ENCODE measurements at places on chromosomes 12 and 14. TPM values are rescaled to one million over a fixed set of nuclear protein-coding genes. Genes with fewer than 3 reads are reported as not detected.

DNA sequence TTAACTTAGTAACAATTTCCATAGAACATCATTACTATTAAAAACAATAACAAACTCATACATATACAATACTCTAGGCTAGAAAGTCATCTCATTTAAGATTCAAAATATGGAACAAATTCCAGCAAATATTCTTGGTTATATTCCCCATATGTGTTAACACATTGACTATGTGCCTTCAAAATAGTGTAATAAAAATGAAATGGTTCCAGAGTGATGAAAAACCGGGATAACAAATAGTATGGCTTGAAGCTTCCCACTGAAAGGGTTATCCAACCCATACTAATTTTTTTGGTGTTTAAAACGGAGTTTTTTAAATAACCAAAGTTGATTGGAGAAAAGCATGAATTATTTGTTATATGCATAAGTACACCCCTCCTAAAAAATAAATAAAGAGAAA lies 5.3 kb downstream of the LRIG3 start:
- DNase-seq: no peak

- DNase-seq: no peak
Measured at GRCh38 chr12:97513950-97514349, 51.3 kb downstream of the RMST start.

GRCh38 chr14:34781242-34781641 lies 66.8 kb upstream of the CFL2 start:
- no peak for DNase-seq

GRCh38 chr14:100438271-100438670 lies 115.1 kb downstream of the SLC25A47 start:
- no peak for DNase-seq

DNA sequence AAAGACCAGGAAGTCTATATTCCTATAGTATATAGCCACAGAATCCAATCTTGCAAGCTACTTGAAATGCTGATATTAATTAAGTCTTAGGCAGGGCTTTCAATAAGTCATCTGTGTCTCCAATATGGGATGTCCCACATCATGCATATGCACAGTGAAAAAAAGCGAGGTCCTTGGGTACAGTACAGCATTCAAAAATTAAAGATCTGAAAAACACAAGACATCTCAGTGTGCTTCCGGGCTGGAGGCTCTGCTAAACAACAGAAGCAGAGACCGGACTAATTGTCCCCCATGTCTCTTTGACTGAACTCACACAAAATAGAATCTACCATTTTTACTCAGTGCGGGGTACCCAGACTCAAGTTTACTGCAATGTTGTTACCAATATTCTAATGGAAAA lies 156.0 kb downstream of the DAD1 start:
- DNase-seq: no peak

GRCh38 chr12:84802161-84802560 lies 110.4 kb downstream of the SLC6A15 start:
- no peak for DNase-seq

GRCh38 chr14:42664190-42664589 lies 1057.5 kb downstream of the LRFN5 start:
- DNase-seq: no peak

DNA sequence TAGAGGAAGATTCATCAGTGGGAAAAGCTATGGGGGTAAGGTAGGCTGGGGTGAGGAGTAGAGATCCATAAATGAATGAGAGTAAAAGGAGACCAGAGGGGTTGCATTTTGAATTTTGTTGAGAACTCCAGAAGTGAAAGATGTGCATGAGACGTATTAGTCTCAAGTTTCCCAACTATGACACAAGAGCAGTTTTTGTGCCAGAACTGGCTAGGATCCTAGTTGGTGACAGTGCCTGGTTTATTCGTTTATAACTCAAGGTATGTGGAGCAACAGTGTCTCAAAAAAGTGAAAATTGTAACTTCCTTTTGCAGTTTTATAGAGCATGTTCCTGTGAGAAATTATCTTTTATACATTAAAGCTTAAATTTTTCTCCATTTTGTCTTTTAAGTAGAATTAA lies 377.0 kb downstream of the NPAS3 start:
- no peak for DNase-seq

- DNase-seq: no peak
Measured at GRCh38 chr12:57541001-57541400, 6.0 kb downstream of the DCTN2 start.

DNA sequence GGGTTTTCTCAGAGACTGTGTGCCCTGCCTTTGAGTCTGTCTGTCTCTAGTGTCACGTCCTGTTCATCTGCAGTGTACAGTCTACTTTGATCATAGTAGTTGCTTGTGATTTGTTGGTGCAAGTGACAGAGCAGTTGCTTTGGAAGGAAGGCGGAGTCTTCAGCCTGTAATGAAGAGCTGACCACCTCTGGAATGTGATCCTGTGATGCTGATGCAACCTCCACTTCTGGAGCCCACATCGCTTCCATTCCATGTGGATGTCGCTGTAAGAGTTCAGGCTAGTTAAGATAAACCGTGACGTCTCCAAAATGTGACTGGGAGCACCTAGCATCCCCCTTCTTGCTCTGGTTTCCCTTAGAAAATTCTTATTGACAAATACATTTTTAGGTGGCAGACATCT lies 51.8 kb downstream of the PELI2 start:
- DNase-seq: no peak

Gene GPR68
- total RNA-seq: 0.58 TPM

Gene RAD52
- 28.3 TPM for total RNA-seq

Gene SMCO2
- total RNA-seq: 0.31 TPM

DNA sequence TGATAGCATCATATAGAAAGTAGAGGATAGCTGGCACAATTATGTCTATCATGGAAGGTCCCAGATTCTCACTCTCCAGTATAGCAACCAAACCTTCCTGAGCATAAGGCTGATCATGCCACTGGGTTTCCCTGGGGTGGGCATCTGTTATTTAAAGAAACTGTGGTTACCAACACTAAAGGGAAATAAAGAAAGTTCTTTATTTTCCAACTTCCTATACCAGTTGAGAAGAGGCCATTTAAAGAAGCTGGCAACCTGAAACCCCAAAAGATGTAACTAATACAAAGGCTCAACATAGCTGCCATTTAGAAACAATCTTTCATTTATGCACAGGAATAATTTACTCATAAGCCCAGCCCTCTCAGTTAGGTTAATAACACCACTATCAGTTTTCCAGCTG lies 3.1 kb downstream of the BCAT1 start:
- DNase-seq: no peak

GRCh38 chr12:14691560-14691959 lies 4.8 kb downstream of the GUCY2C start:
- no peak for DNase-seq

Gene EPS8
- 23.7 TPM for total RNA-seq

Gene P2RX2
- 2.8 TPM for total RNA-seq

- no peak for DNase-seq
Measured at GRCh38 chr14:100388103-100389054, 65.2 kb downstream of the SLC25A47 start.

DNA sequence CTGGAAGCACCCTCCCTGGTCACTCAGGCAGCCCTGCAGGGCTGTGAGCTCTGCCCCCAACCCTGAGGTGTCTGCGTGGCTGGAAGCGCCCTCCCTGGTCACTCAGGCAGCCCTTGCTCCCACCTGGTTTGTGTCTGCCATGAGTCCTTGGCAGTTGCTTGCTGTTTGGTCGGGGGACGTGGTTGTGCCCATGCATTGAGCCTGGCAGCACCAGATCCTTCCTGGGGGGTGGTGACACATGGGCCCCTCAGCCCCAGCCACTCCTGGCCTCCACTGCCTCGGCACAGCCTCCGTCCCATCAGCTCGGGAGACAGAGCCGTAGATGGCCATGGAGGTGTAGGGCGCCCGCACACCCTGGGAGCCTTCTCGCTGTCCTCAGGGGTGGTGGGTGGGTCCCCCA lies 19.6 kb downstream of the MTA1 start:
- DNase-seq: no peak

DNA sequence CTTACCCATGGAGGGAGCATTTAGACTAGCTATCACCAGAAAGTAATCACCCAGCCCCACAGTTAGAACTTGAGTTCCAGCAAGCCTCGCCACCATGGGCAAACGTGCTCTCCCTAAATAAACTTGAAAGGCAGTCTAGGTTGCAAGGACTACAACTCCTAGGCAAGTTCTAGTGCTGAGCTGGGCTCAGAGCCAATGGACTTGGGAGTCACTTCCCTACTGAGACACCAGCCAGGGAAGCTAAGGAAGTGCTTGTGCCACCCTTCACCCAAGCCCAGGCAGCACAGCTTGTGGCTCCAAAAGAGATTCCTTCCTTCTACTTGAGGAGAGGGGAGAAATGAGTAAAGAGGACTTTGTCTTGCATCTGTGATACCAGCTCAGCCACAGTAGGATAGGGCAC lies 57.9 kb downstream of the SLCO1A2 start:
- no peak for DNase-seq

All from type B pancreatic cell (in vitro differentiated cells).